Endothelial cell of umbilical vein (primary cell): ENCODE measurements at places on chromosomes 4 and X.
A peak's percentile ranks its signal among the peaks of the same experiment; 100 is the strongest.

DNA sequence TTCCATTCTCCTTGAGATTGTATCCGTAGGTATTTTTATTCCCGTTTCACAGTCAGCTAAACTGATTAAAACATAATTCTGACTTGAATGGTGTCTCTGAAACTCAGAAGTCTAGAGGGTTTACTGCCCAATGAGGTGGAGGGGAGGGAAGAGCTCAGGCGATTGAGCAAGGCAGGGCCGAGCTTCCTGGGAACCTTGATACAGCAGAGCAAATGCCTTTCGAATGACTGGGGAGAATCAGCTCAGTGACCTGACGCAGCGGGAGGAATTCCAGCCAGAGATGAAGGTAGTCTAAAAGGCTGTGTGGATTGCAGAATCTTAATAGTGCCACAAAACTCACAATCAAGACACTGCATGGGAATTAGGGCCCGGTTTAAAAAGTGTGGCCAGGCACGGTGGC, 233.6 kb downstream of the EVC2 start:
- DNase-seq: no peak

DNA sequence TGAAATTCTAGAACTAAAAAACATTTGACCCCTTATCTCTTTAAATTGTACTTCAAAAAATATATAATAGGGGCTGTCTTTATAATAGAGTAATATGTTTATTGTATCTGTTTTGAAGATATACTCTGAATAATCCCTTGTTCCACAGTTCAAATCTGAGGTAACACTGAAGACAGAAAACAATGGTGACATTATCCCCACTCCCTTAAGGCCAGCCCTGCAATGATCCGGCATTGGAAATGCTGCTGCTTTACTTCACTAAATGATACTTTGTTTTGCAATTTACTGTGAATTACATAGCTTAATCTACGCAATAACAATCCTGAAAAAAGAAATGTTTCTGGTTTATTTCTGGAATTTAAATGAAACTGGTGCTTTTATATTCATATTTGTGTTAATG, 34.4 kb upstream of the ZFP42 start:
- DNase-seq: no peak

GRCh38 chr4:35246493-35246892, 997.8 kb downstream of the ARAP2 start:
- DNase-seq: no peak

- no peak for DNase-seq
Measured at GRCh38 chr4:156656896-156657295, 314.7 kb downstream of the PDGFC start.

- no peak for DNase-seq
Measured at GRCh38 chrX:37651921-37652452, 33.6 kb upstream of the XK start.

- DNase-seq: no peak
Measured at GRCh38 chr4:107094976-107095375, 58.9 kb upstream of the DKK2 start.

- DNase-seq: peak; percentile 47
Measured at GRCh38 chr4:16443504-16444088, 217.3 kb upstream of the TAPT1 start.
